ELF-1 (cell line): ENCODE measurements at places on chromosomes 6 and 20.

DNA sequence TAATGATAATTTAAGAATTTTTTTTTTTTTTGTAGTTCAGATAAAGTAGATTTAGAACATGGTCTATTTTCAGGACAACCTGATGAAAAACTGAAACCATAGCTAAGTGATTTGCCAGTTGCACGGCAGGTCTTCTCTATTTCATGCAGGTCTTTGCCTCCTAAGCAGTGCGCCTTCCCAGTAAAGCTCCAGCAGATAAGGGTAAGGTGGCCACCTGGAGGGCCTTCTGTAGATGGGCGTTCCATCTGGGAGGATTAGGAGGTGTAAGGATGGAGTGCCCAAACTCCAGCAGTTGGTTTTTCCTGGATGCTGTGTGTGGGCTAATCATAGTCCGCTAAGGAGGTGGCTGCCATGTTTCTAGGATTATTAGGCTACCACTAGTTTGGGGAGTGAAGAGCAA, 107.1 kb downstream of the ARID1B start:
- DNase-seq, result no peak

GRCh38 chr20:3654326-3655130, 8.7 kb downstream of the GFRA4 start:
- DNase-seq, result no peak

- DNase-seq, result peak; percentile 35
Observed at GRCh38 chr6:30893001-30893591, 8.8 kb downstream of the DDR1 start.

DNA sequence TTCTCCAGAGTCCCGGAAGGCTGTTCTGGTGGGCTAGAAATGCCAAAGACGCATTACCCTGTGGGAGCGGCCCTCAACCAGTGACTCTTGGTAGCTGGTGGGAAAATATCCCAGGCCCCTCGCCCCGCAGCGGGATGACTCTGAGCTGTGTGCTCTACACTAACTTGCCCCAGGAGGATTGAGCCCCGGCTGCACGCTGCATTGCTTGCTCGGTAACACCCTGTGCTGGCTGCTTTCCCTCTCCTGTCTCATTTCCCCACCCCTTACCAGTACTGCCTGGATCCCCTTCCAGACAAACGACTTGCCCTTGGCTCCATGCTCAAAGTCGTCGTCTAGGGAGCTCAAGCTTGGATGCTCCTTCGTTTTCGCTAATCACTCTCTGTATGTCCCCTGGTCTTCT, 411.8 kb upstream of the SULF2 start:
- DNase-seq, result peak; percentile 51

GRCh38 chr6:154112181-154112809, 73.3 kb downstream of the OPRM1 start:
- no peak for DNase-seq
